ENCODE measurements at places on chromosomes 16 and 17.
A peak's percentile ranks its signal among the peaks of the same experiment; 100 is the strongest.

DNA sequence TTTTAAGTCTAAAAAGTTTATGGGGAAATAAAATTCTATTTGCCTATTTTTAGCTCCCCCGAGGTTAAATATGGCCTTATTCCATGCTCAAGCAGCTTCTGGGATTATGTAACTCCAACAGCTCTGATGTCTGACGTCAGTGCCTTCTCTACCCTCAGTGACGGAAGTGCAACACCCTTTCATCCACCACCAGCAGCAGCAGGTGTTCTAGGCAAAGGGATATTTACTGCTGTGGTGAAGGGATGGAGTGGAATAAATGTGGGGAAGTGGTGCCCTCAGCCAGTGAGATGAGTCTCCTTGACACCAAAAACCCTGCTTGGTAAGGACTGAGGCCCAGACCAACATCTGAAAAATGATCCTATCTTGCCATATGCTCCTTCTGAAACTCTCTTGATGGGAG, 247.4 kb downstream of the SHISA9 start:
- DNase-seq = no peak

DNA sequence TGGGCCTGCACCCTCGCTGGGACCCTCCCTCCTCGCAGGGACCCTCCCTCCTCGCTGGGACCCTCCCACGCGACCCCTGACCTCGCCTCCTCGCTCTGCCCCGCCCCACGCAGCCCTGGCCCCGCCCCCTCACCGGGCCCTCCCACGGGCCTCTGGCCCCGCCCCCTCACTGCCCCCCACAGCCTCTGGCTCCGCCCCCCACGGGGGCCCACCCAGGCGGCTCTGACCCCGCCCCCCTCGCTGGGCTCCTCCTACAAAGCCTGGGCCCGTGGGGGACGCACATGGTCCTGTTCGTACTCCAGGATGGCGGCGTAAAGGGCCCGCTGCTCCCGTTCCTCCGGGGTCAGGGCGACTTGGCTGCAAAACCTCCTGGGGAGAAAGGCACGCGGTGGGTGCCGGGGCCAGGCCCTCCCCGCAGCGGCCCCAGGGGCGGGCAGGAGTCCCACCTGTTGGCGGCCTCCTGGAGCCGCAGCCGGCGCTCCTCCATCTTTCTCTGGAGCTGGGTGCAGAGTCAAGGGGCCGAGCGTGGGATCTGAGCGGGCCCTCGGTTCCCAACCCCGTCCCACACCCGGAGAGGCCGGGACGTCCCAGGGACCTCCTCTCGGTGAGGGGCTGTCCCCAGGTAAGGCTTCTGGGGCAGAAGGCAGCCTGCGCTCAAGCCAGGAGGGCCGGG, 9.0 kb downstream of the VPS9D1 start:
- DNase-seq = peak; percentile 80

DNA sequence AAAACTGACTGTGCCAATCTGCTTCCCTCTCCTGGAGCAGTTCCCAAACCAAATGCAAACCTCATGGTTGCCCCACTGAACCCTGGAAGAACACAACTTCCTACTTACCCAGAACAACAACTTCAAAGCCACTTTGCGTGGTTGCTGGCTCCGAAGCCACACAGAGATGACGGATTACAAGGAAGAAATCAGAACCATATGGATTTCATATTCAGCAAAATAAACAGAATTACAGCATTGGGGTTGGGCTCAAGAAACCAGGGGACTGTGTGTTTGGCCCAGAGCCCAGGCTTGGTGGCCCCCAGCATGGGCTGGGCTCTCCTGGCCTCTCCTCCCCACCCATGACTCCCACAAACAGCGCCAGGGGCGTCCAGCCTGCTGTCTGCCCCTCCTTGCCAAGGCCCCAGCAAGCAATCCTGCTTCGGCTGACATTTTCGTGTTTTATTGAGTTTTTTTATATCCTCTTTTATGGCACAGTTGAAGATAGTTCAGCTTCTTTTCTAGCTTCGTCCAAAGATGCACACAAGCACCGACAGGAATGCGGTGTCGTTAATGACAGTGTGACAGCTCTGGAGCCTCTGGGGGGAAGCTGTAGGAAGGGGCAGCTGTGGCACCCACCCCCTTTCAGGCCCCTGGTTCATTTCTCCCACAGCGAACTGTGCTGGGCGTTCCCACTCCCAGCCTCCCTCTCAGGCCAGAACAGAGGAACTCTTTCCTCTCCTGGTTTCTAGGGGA, 137.1 kb downstream of the GAS7 start:
- no peak for DNase-seq

DNA sequence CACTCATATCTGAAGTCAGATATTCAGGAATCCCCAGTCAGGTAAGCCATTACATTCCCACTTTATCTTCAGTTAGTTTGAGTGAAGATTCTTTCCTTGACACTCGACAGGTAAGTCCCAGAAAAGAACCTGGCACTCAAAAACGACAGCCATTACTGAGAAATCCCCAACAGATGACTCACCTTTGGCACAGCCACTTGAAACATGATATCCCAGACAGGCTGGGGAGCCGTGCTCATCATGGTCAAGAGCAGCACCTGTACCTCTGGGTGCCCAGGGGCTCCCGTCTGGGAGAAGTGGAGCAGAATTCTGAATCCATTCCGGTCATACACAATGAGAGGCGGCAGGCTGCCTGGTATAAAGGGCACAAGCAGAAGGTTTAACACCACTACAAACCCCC, 16.8 kb upstream of the COG7 start:
- DNase-seq = no peak

DNA sequence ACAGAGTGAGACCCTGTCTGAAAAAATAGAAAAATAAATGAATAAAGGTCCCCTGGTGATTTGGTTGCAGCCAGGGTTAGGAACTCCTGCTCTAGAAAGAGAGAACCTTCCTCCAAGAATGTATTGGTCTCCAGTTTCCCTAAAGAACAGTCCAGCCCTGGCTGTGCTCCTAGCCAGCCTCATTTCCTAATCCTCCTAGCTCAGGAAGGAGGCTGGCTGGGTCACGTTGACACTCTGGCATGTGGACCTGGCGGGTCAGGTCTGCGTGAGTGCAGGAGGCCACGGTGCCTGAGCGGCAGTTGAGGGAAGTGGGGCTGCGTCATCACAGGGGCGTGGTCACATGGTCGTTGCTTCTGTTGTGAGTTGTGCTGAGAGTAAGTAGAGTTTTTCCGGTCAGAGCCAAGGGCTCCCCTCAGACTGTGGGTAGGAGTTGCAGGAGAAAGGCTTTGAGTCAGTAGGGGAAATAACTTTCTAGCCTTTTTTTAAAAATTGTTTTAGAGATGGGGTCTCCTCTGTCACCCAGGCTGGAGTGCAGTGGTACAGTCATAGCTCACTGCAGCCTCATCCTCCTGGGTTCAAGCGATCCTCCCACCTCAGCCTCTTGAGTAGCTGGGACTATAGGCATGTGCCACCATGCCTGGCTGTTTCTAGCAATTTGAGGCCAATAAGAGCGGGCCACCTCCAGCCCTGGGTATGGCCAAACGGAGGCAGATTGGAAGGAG, 194.0 kb upstream of the CIBAR2 start:
- DNase-seq = peak; percentile 77

GRCh38 chr17:75845058-75845711, 981 bp upstream of the UNC13D start:
- peak; percentile 64 for DNase-seq

DNA sequence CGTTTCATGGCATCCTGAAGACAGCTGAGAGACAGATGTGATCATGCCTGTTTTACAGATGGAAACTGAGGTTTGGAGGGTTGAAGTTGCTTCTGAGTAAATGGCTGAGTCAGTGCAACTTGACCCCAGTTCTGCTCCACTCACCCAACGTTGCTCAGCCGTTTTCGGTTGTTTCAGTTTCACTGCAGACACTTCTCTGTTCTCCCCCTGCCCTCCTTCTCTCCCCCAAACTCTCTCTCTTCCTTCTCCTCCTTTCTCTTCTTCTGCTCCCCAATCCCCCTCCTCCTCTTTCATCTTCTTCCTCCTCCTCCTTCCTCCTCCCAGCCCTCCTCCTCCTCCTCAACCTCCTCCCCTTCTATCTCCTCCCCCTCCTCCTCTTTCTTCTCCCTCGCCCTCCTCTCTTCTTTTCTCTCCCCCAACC, 9.4 kb upstream of the CEP20 start:
- DNase-seq = peak; percentile 38

DNA sequence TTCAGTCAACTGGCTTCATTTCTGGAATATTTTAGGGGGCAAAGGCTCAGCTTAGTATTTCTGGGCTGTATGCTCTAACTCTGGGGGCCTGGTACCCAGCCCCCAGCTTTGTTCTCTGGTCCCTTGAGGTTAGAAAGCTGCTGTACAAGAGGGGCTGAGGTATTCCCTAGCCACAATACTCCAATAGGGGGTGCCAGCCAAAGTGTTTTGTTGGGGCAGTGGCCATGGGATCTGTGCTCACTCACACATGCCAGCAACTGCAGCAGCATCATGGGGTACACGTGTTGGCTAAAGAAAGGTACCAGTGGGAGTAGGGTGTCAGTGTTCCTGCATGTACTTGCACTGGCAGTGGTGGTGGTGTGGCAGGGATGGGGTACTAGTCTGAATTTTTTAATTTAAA, 257.3 kb downstream of the CA10 start:
- DNase-seq = no peak

DNA sequence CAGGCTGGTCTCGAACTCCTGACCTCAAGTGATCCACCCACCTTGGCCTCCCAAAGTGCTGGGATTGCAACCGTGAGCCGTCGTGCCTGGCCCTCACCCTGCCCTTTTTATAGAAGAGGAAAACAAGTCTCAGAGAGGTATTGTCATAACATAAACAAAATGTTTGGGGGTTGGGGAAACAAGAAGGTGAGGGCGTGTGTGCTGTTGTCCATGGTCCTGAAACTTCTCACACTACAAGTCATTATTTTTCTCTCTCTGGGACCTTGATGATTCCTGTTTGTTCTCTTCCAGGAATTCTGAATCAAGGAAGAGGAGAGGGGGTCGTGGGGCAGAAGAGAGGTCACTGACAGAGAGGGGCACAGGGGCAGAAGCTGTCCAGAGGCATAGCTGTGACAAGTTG, 160.2 kb upstream of the LHX1 start:
- no peak for DNase-seq

DNA sequence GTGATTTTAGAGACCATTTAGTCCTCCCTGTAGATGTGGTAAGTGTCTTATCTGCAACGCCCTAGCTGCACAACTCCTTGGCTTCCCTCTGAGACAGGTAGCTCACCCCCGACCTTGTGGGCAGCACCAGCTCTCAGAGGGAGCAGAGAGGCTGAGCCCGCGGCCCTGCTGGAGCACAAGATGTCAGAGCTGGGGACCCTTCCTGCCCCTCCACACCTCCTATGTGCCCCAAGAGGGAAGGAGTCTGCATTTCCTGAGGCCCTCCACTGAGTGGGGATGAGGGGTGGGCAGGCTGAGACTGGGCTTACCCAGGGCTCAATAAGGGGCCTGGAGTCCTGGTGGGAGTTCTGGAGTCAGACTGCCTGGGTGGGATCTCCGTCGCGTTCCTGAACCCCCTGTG, 12.2 kb upstream of the ADGRG1 start:
- DNase-seq = no peak
